RPMI7951 (cell line): ENCODE measurements at places on chromosomes 5 and 9.

- DNase-seq, result no peak
Observed at GRCh38 chr5:74382123-74382855, 258.2 kb downstream of the ENC1 start.

- no peak for DNase-seq
Observed at GRCh38 chr9:68728731-68729130, 23.7 kb downstream of the PIP5K1B start.

DNA sequence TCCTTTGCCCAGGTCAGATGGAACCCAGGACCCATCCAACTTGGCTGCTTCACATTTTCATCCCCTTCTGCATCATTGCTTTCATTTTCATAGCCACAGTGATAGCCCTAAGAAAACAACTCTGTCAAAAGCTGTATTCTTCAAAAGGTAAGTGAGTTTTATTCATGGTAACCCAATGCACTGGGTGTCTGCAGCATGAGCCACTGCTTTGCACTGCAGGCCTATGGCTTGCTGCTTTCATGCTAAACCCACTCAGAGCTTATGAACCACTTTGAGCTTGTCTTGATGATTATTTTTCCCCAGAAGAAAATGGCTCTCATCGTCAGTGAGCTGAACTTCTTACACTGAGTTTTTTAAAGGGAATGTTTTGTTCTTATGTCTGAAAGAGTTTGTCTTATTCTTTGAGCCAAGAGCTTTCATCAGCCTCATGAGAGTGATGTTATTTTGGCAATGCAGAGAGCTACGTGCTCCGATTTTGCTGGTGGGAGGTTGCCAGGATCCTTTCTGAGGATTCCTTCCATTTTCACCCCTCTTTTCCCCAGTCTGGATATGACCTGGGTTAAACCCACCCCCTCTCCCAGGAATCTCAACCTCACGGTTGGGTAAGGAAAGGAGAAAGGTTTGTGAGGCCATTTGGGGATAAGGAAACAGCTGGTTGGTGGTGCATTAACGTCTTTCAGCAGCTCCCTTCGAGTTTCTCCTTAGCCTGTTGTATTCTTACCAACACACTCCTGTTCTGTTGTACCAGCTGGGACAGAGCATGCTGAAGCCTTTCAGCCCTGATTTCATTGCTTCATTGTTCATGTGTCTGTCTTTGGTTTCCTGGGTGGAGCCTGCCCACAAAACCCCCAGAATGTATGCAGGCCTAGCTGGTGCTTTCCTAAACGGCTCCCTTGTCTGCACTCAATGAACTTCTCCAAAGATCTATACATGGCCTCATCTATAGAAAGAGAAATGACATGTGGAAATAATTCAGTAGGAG is 47.6 kb downstream of the PDCD1LG2 start:
- no peak for DNase-seq

- DNase-seq, result no peak
Observed at GRCh38 chr5:10578869-10579268, 15.0 kb downstream of the ANKRD33B start.

DNA sequence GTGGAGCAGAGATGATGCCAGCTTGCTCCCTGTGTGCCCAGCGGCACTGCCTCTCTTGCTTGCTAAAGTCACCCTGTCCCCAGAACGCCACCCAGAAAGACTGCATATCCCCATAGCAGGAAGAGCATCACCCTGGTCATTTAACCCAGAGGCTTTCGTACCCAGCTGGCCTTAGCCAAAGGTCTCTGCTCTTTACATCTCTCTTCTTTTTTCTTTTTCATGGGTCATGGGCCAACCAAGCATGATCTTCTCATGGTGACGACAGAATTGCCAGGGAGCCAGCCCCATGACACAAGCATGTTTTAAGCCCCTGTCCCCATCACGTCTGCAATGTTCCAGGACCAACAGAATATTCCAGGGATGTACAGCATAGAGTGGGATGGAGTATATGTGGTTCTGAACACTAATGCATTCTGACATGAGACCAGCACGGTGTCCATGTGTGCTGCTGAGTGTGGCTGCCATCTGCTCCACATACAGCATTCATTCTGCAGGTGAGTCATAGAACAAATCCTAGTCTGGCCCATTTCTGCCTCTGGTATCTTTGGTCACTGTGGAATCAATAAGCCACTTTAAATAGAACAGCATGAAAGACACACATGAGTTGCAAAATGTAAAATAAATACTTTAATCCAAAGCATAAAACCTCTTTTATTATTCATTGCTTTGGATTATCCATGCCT is 203.0 kb downstream of the MED10 start:
- no peak for DNase-seq

- peak; percentile 47 for DNase-seq
Observed at GRCh38 chr5:150139334-150139733, 16.3 kb downstream of the PDGFRB start.

DNA sequence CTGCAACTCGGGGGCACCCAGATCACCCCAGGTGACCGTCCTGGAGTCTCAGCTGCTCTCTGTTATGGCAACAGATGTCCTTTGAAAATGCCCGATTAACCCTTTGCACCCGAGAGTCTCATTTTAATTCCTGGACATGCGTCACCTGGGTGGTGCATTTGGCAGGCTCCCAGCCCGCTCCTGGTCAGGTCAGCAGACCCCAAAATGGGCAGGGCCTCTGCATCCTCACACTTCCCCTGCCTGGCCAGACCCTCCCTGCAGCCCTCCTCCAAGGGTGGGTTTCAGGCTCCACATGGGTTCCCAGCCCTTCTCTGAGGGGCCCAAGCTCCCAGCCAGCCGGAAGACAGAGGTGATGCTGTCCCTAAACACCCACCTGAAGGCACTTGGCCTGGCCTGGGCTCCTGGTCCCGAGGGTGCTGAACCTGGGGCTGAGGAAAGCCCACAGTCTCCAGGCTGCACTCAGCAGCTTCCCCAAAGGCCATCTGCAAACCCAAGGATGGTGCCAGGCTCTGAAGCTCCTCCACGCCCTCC is 69.4 kb downstream of the PSMB7 start:
- no peak for DNase-seq

GRCh38 chr9:136610426-136610825 is 52.3 kb upstream of the EGFL7 start:
- no peak for DNase-seq

GRCh38 chr5:80403782-80404181 is 4.1 kb upstream of the ZFYVE16 start:
- DNase-seq, result no peak

- no peak for DNase-seq
Observed at GRCh38 chr9:69847491-69847890, 26.9 kb downstream of the CFAP95 start.

GRCh38 chr9:14923701-14924100 is 13.5 kb upstream of the FREM1 start:
- DNase-seq, result no peak

- DNase-seq, result no peak
Observed at GRCh38 chr5:135591277-135591676, 12.5 kb upstream of the CXCL14 start.

- DNase-seq, result peak; percentile 23
Observed at GRCh38 chr9:3074247-3074646, 230.4 kb upstream of the PUM3 start.

GRCh38 chr9:94010980-94011533 is 55.9 kb upstream of the BARX1 start:
- no peak for DNase-seq

DNA sequence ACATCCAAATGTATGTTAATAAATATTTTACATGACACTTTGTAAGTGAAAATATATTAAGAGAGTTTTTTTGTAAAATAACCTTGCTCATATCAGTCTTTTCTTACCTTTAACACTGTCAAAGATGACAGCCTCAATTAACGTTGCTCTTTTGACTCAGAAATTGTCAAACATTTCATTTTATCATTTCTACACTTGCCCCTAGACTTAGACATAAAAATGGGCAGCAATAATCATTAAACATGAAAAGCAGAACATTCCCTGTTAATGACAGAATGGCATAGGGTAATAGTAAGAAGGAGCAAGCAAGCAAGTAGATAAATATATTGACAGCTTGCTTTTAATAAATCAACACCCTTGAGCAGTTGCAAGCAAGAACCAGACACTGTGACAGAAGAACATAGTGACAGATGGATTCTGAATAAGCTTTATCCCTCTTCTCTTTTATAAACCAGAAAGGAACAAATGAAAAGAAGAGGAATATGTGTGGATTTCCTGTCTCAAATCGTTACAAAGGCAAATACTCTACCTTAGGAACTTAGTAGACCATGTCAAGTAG is 796.0 kb upstream of the CHD1 start:
- DNase-seq, result no peak

DNA sequence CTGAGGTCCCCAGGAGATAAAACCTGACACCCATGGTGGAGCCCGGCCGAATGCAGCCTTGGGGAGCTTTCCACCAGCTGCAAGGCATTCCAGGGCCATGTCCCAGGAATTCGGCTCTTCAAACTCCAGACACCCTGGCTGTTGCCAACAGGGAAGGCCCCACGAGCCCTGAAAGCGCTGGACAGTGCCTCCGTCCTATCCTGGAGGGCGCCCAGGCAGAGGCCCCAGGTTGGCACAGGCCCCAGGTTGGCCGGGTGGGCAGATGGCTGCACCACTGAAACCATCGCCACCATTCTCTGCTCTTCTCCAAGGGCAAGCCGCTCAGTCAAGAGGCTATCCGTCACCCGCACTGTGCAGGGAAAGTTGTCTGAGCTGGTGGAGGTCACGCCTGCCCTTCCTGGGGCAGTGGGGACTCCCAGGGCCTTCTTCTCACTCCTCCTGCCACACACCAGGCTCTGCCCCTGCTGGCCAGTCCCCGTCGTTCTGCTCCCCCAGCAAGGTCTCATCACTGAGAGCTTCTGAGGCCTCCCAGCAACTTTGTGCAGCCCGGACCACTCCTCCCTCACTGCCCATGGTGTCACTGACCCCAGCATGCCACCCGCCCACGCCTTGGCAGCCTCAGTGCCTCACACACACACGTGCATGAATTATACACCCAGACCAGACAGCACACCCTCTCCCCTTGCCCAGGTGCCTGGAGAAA is 21.2 kb downstream of the SLC6A3 start:
- DNase-seq, result no peak

GRCh38 chr5:53970475-53970874 is 339.9 kb downstream of the ARL15 start:
- DNase-seq, result no peak

DNA sequence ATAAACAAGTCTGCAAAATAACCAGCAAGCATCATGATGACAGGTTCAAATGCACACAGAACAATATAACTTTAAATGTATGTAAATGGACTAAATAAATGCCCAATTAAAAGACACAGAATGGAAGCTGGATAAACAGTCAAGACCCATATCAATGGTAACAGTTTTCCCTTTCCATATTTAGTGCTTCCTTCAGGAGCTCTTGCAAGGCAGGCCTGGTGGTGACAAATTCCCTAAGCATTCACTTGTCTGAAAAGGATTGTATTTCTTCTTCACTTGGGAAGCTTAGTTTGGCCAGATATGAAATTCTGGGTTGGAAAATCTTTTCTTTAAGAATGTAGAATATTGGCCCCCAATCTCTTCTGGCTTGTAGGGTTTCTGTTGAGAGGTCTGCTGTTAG is 120.2 kb upstream of the RASA1 start:
- DNase-seq, result no peak

- DNase-seq, result no peak
Observed at GRCh38 chr5:140673187-140673976, at the start of gene DND1. Gene DND1, minus strand, starts transcription at chr5:140673576. Its CDS starts 34 bp downstream, at chr5:140673542.

- DNase-seq, result no peak
Observed at GRCh38 chr9:13896922-13897835, 416.8 kb downstream of the NFIB start.

- peak; percentile 5 for DNase-seq
Observed at GRCh38 chr9:6382681-6383080, 30.3 kb upstream of the UHRF2 start.

DNA sequence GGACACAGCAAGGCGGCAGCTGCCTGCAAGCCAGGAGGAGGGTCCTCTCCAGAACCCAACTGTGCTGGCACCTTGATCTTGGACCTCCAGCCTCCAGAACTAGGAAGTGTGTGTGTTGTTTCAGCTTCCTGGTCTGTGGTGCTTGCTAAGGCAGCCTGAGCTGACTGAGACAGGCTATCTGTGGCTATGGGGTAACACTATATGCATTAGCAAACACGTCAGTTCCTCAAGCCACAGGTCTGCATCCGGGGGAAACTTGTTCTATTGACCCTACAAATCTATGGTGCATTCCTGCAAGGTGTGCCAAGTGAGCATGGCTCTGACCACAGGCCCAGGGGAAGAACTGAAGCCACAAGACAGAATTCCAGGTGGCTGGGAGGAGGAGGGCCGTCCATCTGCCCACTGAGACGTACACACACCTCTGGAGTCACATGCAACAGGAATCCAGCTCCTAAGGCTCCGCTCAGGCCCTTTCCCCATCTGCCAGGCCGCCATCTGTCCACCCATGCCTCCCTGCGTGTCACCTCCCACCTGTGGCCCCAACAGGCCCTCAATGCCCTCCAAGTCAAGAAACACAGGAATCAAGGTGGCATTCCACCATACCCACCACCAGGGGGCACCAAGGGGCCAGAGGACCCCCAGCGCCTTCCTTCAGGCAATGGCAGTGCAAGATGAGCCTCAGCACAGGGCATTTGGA is 174.9 kb downstream of the ROR2 start:
- peak; percentile 41 for DNase-seq

DNA sequence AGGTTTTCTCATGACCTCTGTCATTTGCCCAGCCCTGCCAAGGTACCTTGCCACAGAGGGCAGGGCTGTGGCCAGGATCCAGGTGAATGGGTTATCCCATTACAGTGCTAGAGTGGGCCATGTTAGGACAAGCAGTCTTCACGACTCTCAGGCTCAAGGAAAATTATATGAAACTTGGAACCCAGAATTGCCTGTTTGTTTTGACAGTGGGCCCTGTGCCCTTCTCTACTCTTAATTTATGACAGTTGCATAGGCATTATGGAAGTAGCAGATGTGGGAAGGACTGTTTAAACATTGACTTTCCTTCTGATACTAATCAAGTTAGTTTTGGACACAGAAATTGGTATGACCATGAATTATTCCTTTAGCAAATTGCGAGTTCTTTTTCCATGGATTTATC is 41.7 kb downstream of the ITGA2 start:
- no peak for DNase-seq

DNA sequence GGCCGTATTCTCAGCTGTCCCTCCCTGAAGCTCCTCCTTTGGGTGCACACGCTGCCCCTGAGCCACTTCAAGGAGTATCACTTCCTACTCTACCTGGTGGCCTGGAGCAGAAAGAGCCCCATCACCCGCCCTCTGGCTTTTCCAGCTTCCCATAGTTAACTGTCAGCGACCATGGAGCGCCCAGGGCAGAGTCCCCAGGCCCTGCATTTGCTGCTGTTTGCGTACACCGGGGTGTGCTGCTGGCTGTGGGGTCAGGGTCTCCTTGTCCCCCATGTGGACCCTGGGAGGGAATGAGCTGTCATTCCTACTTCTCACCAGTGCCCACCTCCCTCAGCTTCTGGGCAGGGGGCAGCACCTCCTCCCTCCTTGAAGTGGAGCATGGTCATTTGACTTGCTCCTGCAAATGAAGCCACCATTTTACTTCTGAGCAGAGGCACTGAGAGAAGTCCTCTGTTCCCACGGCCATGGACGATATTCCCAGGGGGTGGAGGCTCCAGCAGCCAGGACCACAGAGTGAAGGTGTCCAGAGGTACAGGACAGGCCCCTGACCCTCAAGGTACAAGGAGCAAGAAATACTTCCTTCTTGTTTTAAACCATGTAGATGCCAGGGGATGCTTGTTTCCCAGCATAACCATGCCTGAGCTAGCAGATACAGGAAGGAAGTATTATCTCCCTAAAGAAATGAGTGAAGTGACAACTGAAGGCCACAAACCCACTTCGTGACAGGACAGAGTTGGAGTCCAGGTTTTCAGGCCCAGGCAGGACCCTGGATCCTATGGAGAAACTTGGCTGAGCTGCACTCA is 40.6 kb upstream of the COL5A1 start:
- no peak for DNase-seq
